Epithelial cell of proximal tubule (primary cell): ENCODE measurements at places on chromosomes 3 and 15. TPM values are rescaled to one million over a fixed set of nuclear protein-coding genes. Genes with fewer than 3 reads are reported as not detected.

Gene GOLGA8K
- 0.07 TPM in 1 of 2 replicates, not detected in the other for total RNA-seq

Gene CFAP92
- total RNA-seq: not detected in 2 replicates

Gene MYRIP
- total RNA-seq: 0.12 and 0.29 TPM in 2 replicates

Gene GRM2
- total RNA-seq: not detected in 2 replicates

Gene CHAC1
- total RNA-seq: 14.3 and 23.8 TPM in 2 replicates

Gene TMCO5A
- not detected in 2 replicates for total RNA-seq

Gene ACKR2
- total RNA-seq: 2.8 and 6.1 TPM in 2 replicates
